ENCODE measurements at places on chromosomes 4 and X. TPM values are rescaled to one million over a fixed set of nuclear protein-coding genes. Genes with fewer than 3 reads are reported as not detected.

Gene ARHGAP4
- 0.38 TPM for total RNA-seq

Gene IL3RA
- 0.19 TPM for total RNA-seq

Gene AVPR2
- total RNA-seq = not detected

Gene DMRTC1
- total RNA-seq = not detected

Gene MBNL3
- total RNA-seq = 0.96 TPM

Gene CFP
- 0.19 TPM for total RNA-seq

Gene ZNF630
- total RNA-seq = 1.2 TPM

Gene UNC5C
- 4.8 TPM for total RNA-seq

Gene NOX1
- not detected for total RNA-seq

Gene USP17L28
- total RNA-seq = not detected

Gene SPATA4
- total RNA-seq = 0.28 TPM

Gene XAGE2
- not detected for total RNA-seq

Gene FAM53A
- 0.58 TPM for total RNA-seq

Gene TRIM60
- total RNA-seq = not detected

Gene NIPAL1
- 2.9 TPM for total RNA-seq

Gene SMARCA5
- 39.5 TPM for total RNA-seq

Data from regular cardiac myocyte (primary cell).